ENCODE measurements at places on chromosomes 4 and X.

DNA sequence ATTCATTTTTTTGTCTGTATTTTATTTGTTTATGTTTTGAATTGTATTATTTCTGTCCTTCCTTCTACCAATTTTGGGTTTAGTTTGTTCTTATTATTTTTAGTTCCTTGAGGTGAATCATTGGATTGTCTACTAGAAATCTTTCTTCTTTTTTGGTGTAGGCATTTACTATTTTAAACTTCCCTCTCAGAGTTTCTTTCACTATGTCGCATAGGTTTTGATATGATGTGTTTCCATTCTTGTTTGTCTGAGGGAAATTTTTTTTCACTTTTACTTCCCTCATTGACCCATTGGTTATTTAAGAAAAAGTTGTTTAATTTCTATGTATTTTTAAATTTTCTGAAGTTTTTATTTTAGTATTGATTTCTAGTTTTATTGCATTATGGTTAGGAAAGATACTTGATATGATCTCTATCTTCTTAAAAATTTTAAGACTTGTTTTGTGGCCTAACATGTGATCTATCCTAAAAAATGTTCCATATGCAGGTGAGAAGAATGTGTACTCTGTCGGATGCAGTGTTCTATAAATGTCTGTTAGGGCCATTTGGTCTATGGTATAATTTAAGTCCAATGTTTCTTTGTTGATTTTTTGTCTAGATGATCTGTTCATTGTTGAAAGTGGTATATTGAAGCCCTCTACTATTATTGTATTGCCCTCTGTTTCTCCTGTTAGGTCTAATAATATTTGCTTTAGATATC lies 68.8 kb downstream of the IL15 start:
- no peak for DNase-seq

GRCh38 chrX:129493643-129494042 lies 29.6 kb downstream of the SMARCA1 start:
- peak; percentile 75 for DNase-seq

DNA sequence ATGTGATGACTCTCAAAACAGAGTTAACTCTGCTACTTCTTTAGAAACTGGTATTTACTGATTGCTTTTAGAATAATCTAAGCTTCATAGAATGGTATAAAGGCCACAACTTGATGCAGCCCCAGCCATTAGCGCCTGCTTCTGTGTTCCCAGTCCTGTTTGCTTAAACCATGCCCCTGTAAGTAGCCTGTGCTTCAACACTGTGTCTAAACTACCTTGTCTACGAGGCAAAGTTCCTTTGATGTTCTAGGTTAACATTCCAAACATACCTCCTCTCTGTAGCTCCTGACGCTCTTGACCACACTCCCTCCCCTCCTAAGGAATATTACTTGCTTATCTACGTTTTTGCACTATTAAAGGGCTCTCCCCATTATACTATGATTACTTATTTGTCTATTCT lies 352.5 kb upstream of the ADGRL3 start:
- DNase-seq, result no peak

- peak; percentile 99 for DNase-seq
These were observed 126.5 kb downstream of the KIT start for GRCh38 chr4:54784161-54784671.

GRCh38 chr4:9988933-9989332 lies 32.4 kb downstream of the SLC2A9 start:
- no peak for DNase-seq

- no peak for DNase-seq
These were observed 240.0 kb upstream of the RPS6KA3 start for GRCh38 chrX:20506739-20507138.

- no peak for DNase-seq
These were observed 149.3 kb downstream of the SPRY1 start for GRCh38 chr4:123545667-123546572.

GRCh38 chr4:6231663-6232165 lies 31.4 kb upstream of the JAKMIP1 start:
- no peak for DNase-seq

- no peak for DNase-seq
These were observed 21.6 kb downstream of the SH3KBP1 start for GRCh38 chrX:19865567-19866363.

GRCh38 chrX:56792270-56793111 lies 63.4 kb downstream of the NBDY start:
- no peak for DNase-seq

DNA sequence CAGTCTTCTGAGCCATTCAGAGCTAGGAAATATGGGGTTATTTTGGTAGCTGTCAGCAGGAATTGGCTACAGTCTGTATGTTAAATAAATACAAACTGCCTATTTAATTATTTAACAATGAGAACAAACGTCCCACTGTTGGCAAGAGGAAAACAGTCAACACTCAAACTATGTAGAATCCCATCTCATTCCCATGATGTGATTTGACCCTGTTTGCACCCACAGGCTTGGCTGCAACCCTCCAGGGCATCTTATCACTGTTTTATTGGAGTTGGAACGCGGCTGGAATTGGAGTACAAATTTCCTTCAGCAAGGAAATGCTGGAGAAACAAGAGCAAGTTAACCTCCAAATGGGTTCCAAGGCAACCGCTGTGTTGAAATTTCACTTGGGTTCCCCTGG lies 124.0 kb downstream of the KIT start:
- peak; percentile 90 for DNase-seq

GRCh38 chr4:104878936-104879335 lies 267.7 kb upstream of the TET2 start:
- DNase-seq, result no peak
